ENCODE measurements at places on chromosomes 1 and 21.

DNA sequence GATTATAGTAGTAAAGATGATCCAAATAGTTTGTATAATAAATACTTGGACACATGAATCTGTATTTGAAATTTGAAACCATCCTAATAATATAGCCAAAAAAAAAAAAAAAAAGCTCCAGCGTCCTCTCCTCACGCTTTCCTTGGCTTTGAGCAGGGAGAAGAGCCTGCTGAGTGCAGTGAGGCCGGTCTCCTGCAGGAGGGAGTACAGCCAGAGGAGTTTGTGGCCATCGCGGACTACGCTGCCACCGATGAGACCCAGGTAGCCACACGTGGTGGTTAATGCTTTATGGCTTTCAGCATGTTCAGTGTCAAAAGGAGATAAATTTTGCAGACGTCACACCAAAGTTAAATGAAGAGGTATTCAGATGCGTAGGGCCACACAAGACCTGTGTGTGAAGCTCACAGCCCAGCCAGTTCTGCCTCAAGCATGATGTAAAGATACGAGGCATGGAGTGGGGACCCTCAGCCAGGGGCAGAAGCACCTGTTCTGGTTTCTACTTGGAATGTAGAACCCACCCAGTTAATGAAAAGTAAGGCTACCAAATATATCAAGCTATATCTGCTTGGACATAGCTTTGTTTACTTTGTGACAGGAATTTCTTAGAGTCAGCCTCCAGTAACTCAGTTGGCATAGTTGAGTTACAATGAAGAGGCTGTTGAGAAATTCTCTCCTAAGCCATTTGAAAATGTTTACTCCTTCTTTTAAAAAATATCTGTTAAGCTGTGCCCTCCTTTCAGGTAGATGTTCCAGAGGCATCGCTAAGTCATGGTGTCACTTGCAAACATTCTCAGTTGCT lies 8.1 kb downstream of the PRMT2 start:
- DNase-seq, result no peak
- no peak overlapping the region for H3K27ac ChIP-seq
- no peak overlapping the region for H3K4me3 ChIP-seq
- H3K27me3 ChIP-seq, result no peaks in the 10 kb centered on the region
- H3K36me3 ChIP-seq, result peaks cover 74% of the 10 kb centered on the region

DNA sequence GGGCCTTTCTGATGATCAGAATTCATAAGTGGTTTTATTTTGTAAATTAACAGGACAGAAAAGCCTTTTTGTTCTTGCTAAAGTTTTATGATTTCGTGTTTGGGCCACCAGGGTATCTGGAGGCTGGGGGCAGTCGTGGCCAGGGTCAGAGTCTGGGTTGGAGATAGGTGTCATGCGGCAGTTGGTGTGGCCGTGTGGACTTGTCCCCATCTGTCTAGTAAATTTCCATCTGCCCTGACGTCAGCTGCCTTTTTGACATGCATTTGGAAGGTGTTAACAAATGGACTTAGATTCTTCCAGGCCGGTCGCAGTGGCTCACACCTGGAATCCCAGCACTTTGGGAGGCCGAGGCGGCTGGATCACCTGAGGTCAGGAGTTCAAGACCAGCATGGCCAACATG lies 56.8 kb downstream of the SKI start:
- H3K27ac ChIP-seq, result no peak overlapping the region
- peaks cover 5% of the 10 kb centered on the region for H3K4me1 ChIP-seq
- H3K4me3 ChIP-seq, result no peak overlapping the region
- DNase-seq, result no peak
- no peaks in the 10 kb centered on the region for H3K27me3 ChIP-seq

- peak overlapping the region; percentile 5 for H3K27ac ChIP-seq
- H3K4me1 ChIP-seq, result peaks cover 27% of the 10 kb centered on the region
- H3K36me3 ChIP-seq, result peaks cover 6% of the 10 kb centered on the region
- DNase-seq, result no peak
- H3K27me3 ChIP-seq, result no peaks in the 10 kb centered on the region
Observed at GRCh38 chr1:240282061-240282830, 190.6 kb downstream of the FMN2 start.

DNA sequence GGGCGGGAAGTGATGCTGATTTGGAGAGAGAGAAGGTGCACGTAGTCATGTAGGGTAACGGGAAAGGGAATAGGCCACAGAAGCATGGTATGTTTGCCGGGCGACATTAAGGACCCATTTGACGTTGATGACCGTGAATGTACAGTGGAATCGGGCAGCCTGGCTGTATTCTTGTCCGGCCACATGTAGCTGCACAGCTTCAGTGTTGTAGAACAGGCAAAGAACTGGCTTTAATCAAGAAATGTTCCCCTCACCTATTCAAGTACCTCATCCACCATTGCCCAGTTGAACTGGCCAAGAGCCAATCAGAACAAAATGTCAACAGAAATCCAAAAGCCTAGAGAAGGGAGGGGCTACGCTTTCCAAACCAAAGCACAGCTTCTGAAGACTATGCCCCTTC lies 104.8 kb downstream of the DHRS3 start:
- peaks cover 5% of the 10 kb centered on the region for H3K36me3 ChIP-seq
- no peak overlapping the region for H3K27ac ChIP-seq
- H3K27me3 ChIP-seq, result no peaks in the 10 kb centered on the region

DNA sequence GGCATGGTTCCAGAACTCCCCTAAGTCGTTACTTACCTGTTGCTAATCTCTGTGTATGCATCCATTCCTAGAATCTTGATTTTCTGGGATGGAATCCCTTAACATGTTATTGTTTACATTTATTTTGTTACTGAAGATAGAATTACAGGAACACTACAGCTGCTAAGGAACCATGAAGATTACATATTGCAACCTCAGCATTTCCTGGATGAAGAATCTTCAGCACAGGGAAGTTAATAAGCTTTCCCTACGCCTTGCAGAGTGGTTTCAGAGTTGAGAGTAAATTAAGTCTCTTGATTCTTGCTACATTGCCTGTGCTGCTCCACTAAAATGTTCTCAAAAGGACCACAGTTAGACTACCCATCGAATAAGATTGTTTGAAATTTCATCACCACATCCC lies 31.4 kb upstream of the GBP6 start:
- no peak overlapping the region for H3K4me3 ChIP-seq
- no peaks in the 10 kb centered on the region for H3K27me3 ChIP-seq
- H3K36me3 ChIP-seq, result no peaks in the 10 kb centered on the region
- H3K27ac ChIP-seq, result no peak overlapping the region
- DNase-seq, result no peak

Data from osteoblast (primary cell).